ENCODE measurements at places on chromosomes 5 and 9.

GRCh38 chr9:15115702-15116101, 191.3 kb downstream of the TTC39B start:
- DNase-seq: no peak

GRCh38 chr9:109498195-109499092, at the start of gene PTPN3:
Gene PTPN3, minus strand, starts transcription at chr9:109498307. Its CDS starts 34,873 bp downstream, at chr9:109463434.
- no peak for DNase-seq

DNA sequence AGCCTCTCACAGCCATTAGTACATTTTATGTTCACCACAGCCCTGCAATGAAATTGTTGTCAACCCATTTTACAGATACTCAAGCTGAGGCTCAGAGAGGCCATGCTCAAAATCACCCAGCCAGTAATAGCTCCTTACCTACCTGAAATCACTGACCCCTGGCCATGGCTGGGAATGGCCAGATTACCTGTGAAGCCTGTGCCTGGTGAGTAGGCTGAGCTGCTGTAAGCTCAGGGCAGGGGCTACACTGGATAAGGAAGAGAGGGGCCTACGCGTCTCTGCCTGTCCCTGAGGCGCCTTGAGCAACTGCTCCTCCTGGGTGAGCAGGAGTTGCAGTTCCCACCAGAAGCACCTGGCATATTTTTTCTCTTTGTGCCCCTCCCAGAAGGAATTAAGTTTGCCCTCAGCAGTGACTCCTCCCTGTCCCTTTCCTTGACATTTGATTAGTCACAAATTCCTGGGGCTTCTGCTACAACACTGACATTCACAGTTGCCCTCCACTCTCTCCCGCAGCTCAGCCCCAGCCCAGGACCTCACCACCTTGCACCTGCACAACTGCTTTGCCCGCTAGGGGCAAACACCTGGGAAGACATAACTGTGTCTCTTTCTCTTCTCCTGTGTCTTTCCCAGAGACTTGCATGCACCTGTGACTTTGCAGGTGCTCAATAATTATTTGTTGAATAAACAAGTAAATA, 5.7 kb downstream of the CLTB start:
- DNase-seq: no peak

GRCh38 chr9:111572950-111573604, 26.4 kb downstream of the PTGR1 start:
- DNase-seq: no peak

DNA sequence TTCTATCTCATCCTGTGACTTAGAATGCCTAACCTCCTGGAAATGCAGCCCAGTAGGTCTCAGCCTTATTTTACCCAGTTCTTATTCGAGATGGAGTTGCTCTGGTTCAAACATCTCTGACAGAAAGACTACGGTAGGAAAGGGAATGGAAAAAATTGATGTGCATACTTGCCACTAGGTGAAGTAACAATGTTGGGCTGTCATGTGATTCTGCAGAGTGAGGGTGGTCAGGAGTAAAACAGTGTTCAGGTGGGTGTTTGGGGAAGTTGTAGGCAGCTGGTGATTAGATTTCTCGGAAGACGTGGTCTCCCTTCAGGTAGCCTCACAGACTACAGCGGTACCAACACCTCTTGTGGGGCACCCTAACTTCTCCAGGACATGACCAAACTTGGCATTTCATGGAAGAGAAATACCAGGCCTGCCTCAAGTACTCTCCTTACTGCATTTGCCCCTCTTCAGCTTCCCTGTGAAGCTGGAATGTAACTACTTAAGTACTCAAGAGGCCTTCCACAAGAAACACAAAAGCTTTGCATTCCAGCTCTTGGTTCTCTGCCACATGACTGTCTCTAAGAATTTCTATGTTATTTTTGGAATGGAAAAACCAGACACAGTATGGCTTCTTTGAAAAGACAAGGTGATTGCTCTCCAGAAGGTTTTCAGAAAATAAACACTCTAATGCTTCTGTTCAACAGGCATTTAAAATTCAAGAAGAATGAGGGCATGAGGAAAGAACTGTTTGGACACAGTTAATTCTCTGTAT, 17.4 kb upstream of the ENTREP1 start:
- no peak for DNase-seq

DNA sequence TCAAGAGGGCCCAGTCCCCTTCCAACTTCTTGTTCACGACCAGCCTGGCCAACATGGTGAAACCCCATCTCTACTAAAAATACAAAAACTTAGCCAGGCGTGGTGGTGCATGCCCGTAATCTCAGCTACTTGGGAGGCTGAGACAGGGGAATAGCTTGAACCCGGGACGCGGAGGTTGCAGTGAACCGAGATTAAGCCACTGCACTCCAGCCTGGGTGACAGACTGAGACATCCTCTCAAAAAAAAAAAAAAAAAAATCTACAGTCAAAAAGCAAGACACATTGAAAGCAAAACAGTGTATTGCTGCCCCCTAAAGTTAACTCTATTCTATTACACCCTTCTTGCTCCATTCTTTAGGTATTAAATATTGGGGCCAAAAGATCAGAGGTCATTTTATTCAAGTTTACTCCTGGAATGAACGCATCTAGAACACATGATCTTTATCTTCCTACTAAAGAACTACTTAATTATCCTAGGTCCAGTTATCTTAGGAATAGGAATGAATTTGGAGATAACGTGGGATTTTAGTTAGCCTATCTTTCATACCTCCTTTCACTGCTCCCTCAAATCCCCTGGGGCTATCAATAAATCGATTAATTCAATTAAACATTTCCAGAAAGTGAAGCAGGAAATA, 2.4 kb downstream of the ATG12 start:
- peak; percentile 57 for DNase-seq

GRCh38 chr9:86275962-86276361, 6.4 kb downstream of the ISCA1 start:
- DNase-seq: no peak

DNA sequence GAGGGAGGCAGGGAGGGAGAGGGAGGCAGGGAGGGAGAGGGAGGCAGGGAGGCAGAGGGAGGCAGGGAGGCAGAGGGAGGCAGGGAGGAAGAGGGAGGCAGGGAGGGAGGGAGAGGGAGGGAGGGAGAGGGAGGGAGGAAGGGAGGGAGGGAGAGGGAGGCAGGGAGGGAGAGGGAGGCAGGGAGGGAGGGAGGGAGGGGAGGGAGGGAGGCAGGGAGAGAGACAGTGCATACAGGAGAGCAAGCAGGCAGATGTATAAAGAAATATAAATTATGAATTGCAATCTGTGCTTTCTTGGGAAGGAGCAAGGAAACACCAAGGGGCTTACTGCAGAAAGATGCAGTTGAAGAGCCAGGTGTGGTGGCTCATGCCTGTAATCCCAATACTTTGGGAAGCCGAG, 147.2 kb upstream of the PANK3 start:
- no peak for DNase-seq

Data from activated naive CD4-positive, alpha-beta T cell treated with anti-CD3 and anti-CD28 coated beads for 36 hours (primary cell).